ENCODE measurements at places on chromosomes 1 and 21. TPM values are rescaled to one million over a fixed set of nuclear protein-coding genes. Genes with fewer than 3 reads are reported as not detected.

GBP5 gene
- 0.11 TPM for total RNA-seq

KCNJ10 gene
- total RNA-seq, result not detected

RBM15 gene
- total RNA-seq, result 28.9 TPM

S100A7 gene
- total RNA-seq, result not detected

AK5 gene
- 0.65 TPM for total RNA-seq

HSPA13 gene
- total RNA-seq, result 65.6 TPM

RHBG gene
- total RNA-seq, result not detected

IL20 gene
- not detected for total RNA-seq

GPR52 gene
- 3.3 TPM for total RNA-seq

IL10 gene
- total RNA-seq, result 0.26 TPM

IL19 gene
- not detected for total RNA-seq

HES2 gene
- not detected for total RNA-seq

LAD1 gene
- not detected for total RNA-seq

MYOG gene
- total RNA-seq, result not detected

DIRAS3 gene
- total RNA-seq, result 0.43 TPM

GUCA2A gene
- not detected for total RNA-seq

ELAPOR1 gene
- total RNA-seq, result 0.39 TPM

ERICH3 gene
- total RNA-seq, result not detected

OLFML3 gene
- 104 TPM for total RNA-seq

KRTAP19-5 gene
- total RNA-seq, result not detected

SPRR4 gene
- total RNA-seq, result not detected

SAMD11 gene
- total RNA-seq, result 36.2 TPM

DNM3 gene
- 2.4 TPM for total RNA-seq

S100A1 gene
- total RNA-seq, result 1.7 TPM

CAPN2 gene
- 264 TPM for total RNA-seq
